ENCODE measurements at places on chromosomes 5 and 9. TPM values are rescaled to one million over a fixed set of nuclear protein-coding genes. Genes with fewer than 3 reads are reported as not detected.

Gene NIPSNAP3A
- 45.6 TPM for total RNA-seq

DNA sequence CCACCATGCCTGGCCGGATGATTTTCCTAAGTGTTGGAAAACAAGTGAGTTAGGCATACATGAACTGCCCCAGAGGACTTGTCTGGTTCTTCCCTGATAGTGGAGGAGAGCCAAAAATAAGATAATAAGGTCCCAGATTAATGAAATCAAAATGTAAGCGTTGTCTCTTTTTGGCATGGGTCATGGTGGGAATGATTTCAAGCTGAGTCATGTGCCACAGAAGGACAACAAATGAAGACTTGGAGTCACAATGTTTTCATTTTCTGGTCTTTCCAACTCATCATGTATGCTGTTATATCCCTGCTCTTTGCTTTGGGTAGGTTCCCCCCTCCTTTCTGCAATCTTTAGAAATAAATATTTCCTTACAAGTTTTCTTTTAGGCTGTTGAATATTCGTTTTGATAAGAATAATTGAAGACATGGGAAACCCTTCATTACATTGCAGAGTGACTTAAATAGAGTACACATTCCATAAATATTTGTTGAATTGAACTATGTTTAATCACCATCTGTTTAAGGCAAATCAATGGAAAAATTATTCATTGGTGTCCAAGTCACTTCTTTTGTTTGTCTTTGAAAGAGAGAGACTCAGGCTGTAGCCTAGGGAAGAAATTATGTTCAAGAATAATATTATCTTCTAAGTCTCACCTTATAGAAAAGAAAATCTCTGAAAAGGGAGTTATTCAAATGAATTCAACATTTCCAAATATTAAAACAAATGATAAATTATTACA, 196.3 kb downstream of the CSNK1G3 start:
- ATAC-seq: no peak

Gene DBH
- 1.0 TPM for total RNA-seq

GRCh38 chr5:109062664-109063063, 315.0 kb downstream of the FER start:
- no peak for ATAC-seq

Gene C5orf34
- 7.2 TPM for total RNA-seq

Gene ECSCR
- 1.1 TPM for total RNA-seq

DNA sequence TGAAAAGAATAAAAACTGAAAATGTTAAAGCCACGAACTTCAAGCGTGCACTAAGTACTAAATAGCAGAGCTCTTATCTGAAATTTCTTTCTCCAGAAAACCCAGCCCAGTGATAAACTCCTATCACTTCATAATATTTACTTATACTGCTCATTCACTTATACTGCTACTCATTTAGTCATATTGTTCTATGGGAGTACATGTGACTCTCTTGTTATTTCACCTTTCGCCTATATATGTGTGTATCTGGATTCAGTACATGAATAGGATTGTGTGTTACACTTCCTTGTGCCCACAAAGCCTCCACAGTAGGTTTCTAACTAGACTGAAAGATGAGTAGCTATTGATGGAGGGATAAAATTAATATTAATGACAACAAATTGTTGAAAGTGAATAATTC, 526.8 kb upstream of the GRAMD2B start:
- ATAC-seq: no peak

GRCh38 chr5:32589942-32590869, 4.8 kb downstream of the SUB1 start:
- no peak for ATAC-seq

GRCh38 chr5:66066826-66067225, 77.3 kb upstream of the SREK1 start:
- no peak for ATAC-seq

Gene BTNL9
- 0.38 TPM for total RNA-seq

Gene ERBIN
- 25.7 TPM for total RNA-seq

DNA sequence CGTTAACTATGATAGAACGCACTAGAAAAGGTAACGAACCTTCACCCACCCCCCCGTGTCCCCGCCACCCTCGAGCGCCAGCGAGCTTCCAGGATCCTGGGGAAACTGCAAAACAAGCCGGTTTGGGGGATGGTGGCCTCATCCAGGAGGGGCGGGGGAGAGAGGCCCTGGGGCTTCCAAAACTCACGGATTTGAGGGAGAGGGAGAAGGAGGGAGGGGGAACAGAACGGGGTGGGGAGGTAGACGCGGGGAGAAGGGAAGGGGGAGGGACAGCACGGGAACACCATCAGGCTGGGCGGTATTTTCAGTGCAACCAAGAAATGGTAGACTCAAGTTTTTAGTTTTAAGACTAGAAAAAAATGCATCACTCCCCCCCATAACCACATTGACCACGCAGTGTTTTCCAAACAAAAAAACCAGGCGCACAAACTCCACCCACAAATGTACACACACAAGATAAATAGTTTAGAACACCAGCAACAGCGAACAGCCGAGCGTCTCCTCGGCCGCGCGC, 1.4 kb downstream of the NRARP start:
- no peak for ATAC-seq

DNA sequence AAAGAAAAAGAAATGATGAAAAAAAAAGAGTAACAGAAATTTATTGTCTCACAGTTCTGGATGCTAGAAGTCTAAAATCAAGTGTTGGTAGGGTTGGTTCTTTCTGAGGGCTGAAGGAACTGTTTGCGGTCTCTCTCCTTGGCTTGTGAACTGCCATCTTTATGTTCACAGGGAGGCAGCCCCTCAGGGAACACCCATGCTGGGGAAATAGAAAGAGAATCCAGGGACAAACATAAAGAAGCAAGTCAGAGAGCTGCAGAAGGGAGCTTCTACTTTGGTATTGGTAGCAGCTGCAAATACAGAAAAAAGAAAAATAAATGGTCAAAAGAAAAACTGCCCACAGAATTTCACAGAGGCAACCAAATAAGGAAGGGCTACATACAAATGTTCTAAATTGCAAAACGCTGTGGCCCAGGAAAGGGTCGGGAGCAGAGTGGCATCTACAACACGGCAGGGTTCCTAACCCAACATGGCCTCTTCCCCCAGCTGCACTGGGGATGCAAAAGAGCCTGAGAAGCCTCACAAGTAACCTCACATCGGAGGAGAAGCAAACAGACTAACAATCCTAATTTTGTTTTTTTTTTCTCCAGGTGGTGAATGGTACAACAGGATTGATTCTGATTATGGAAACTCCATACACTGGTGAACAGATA, 37.4 kb downstream of the ELOVL7 start:
- ATAC-seq: no peak

DNA sequence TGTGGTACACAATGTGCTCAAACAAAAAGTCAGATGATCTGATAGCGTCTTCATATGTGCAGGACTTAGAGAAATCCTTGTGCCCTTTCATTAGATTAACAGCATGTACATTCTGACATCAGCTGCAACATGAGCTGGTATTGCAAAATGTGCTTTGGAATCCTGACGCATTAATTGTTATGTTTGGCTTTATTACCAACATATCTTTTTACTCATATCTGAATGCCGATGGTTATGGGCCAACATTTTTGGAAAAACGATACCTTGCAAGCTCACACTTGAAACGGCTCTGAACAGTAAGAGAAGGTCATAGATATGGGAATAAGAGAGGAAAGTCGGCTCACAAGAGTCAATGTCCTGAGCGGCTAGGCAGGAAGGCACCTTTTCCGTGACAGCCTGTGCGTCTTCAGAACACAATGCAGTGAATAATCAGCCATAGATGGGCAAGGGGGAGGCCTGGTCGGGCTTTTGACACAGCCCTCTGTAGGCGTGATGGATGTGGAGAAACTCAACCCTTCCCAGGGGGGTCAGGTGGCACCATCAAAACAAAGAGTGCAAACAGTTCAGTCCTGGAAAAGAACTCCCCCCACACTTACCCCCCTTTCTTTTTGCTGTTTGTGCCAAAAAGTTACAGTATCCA, 36.4 kb upstream of the GAS1 start:
- ATAC-seq: peak; percentile 62

DNA sequence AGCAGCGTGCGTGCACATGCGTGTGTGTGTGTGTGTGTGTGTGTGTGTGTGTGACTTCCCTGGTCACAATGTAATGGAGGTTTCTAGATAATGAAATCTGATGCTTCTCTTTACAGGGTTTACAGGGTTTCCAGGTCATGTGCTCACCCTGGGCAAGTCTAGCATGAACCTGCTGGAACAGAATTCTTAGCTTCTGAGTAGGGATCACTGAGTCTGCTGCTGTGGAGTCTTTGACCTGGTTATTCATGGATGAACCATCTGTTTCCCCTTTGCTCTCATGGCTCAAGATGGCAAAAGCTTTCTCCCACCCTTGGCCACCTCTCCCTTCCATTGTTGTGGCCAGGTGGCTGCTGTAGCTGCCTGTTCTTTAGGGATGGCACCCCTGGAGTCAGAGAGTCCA, 111.6 kb upstream of the SHB start:
- no peak for ATAC-seq

GRCh38 chr5:176134529-176135223, 103.5 kb upstream of the SIMC1 start:
- ATAC-seq: peak; percentile 39

DNA sequence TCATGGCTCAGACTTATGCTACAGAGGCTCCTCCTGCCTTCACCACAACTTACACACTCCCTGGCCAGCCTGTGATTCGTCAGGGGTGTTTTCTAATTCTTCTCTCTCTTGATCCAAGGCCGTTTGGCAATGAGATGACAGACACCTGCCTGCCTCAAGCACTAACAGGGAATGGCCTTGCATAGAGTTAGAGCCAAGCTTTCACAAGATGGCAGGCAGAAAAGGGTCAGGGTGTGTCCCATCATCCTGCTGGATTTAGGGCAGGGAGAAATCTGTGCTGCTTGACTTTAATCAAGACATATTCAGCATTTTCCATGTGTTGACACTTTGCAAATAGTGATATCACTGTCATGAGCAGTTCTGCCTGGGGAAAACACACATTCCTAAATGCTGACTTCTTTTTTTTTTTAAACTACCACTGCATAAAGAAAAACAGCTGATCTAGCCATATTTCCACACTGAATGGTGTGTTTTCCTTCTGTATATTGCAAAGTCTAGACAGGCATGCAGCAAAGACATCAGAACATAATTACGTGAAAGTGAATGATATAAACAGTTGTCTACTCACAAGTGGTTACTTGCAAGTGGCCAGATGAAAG, 95.0 kb upstream of the SLC25A48 start:
- peak; percentile 97 for ATAC-seq

- no peak for ATAC-seq
Measured at GRCh38 chr5:128572051-128572929, 34.2 kb upstream of the FBN2 start.

GRCh38 chr5:72662305-72662704, 154.2 kb upstream of the TNPO1 start:
- no peak for ATAC-seq

- ATAC-seq: no peak
Measured at GRCh38 chr5:106964132-106964531, 706.6 kb downstream of the EFNA5 start.

DNA sequence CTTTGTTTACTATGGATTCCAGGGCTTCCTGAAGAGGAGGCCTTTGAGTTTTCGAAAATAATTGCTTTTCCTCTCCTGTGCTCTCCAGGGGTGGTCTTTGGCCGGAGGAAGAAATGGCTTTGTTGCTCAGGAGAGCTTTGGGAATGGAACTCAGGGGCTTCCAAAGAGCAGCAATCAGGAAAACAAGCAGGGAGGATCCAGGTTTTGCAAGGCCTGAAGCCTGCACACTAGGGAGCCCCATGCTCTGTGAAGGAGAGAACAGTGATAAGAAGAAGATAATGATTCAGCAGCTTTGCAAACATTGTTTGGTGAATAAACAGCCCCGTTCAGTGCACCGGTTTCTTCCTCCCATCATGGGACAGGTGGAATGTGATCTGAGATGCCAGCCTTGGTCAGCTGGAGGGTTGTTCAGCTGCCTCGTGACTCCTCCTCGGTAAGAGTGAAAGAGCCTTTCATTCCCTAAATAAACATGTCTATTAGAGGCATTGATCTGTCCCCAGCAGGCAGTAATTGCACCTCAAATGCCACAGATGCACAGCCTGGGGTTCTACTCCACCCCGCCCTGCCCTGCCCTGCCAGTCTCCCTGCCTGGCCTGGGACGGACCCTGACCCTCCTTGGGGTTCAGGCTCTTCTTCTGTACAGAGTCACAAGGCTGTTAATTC, 11.5 kb upstream of the ALDH1B1 start:
- ATAC-seq: peak; percentile 80

DNA sequence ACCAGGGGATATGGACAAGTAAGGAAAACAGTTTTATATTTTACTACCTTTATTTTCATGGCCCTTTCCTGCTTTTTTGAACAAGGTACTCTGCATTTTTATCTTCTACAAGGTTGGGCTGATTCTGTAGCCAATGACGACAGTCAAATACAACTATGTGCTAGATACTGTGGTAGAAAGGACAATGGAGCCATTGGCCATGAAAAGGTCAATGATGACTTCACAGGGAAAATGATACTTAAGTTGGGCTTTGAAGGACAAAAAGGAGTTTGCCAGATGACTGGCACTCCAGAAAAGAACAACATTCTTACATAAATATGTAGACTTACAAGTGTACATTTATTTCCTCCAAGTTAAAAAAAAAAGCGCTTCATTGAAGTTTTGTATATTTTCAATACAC, 663 bp downstream of the INSL6 start:
- ATAC-seq: no peak

- no peak for ATAC-seq
Measured at GRCh38 chr5:72390836-72391235, 70.7 kb downstream of the PTCD2 start.

- no peak for ATAC-seq
Measured at GRCh38 chr9:19781240-19781639, 7.6 kb downstream of the SLC24A2 start.

GRCh38 chr9:133113163-133113948, 7.7 kb downstream of the RALGDS start:
- no peak for ATAC-seq

DNA sequence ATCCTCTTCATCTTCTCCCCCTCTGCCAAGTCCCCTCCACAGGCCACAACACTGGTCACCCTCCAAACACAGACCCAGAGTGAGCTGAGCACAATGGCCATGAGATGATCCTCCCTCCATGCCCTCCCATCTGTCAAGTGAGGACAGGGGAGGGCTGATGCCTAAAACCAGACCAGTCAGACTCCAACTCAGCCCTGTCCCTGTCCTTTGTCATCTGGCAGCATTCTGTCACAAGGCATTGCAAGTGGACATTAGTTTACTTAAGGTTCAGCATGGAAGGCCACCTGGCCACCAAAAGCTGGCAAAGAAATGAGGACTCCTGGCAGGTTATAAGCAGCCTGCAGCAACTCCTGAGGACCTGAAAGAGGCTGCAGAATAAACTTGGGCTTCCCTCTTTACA, 136.2 kb upstream of the SLC30A5 start:
- ATAC-seq: no peak

DNA sequence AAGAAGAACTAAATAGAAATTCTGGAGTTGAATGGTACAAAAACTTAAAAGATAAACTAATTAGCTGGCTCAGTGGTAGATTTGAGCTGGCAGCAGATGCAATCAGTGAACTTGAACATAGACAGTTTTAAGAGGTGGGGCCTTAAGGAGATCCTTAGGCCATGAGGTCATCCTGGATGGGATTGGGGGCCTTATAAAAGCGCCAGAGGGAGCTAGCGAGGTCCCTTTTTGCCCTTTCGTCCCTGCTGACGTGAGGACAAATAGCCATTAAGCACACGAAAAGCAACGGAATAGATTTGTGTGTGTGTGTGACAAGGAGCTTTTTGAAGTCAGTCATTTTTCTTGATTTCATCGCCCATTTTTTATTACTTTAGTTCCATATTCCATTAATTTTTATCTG, 83.3 kb downstream of the ZNF354C start:
- ATAC-seq: no peak

GRCh38 chr9:134064711-134065110, 3.1 kb downstream of the BRD3 start:
- no peak for ATAC-seq
